ENCODE measurements at places on chromosomes 13 and 19.

DNA sequence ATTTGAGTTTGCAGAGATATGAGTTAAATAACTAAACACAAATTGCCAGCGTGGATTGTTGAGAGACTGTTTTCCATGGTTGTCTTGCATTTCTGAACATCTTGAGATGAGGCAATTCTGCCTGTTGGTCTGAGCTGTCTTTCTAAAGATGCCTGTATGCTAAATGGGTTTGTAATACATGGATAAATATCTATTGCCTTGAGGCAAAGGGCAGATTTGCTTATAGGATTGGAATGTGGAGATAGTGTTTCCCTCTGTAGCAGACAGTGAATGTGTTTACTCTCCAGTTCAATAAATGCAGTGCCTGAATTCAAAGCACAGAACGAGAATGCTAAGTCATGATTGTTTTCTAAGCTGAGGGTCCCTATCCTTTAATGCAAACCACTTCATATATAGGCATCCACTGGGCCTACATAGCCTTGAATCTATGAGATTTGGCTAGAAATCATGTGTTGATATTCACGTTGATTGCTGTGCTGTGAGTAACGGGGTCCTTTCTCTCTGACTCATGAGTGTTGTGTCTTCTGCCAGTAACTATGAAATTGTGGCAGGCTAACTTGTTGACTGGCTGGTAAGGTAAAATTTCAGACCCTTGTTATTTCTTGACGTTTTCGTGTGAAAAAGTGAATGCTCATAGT lies 2554.8 kb downstream of the PCDH9 start:
- ATAC-seq = no peak

GRCh38 chr19:58277197-58277596 lies 1.6 kb upstream of the ZNF8 start:
- no peak for ATAC-seq

GRCh38 chr19:7226739-7227138 lies 67.5 kb downstream of the INSR start:
- ATAC-seq = no peak

DNA sequence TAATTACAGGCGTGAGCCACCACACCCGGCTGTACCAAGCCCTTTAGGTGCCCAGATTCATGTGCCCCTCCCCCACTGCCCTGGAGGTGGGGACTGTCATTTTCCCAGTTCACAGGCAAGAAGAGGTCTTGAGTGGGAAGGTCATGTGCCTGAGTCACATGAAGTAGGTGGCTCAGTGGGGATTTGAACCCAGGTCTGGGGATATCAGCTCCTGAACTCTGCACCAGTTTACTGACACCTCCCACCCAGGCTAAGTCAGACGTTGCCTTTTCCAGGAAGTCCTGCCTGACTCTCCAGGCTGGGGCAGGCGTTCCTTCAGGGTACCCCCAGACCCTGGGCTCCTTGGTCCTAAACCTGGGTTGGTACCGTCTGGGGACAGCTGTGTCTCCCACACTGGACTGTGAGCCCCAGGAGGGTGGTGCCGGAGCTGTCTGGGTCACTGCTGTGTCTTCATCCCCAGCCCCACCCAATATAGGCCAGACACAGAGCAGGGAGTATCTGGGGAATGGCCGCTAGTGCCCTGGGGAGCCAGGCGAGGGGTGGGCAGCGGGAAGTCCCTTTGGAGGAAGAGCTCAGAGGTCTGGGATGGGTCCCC lies 8.6 kb downstream of the VASP start:
- peak; percentile 21 for ATAC-seq

- ATAC-seq = no peak
Observed at GRCh38 chr13:71593566-71593965, 273.4 kb downstream of the DACH1 start.

- ATAC-seq = no peak
Observed at GRCh38 chr13:58806401-58806800, 1174.9 kb downstream of the PCDH17 start.

DNA sequence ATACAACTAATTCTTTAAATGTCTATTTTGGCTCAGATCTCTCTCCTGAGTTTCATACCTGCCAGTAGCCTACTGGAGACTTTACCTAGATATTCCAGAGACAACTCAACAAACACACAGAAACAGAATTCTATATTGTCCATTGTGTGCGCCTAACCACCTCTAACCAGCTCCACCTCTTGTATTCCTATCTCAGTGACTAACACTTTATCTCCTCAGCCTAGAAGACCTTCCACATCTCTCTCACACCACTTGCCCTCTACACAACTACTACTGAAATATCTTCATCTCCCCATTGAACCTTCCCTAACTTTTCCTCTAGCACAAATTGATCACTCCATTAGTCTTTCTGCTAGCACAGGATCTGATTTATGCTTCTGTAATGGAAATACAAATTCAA lies 6.7 kb downstream of the VWA8 start:
- ATAC-seq = no peak

DNA sequence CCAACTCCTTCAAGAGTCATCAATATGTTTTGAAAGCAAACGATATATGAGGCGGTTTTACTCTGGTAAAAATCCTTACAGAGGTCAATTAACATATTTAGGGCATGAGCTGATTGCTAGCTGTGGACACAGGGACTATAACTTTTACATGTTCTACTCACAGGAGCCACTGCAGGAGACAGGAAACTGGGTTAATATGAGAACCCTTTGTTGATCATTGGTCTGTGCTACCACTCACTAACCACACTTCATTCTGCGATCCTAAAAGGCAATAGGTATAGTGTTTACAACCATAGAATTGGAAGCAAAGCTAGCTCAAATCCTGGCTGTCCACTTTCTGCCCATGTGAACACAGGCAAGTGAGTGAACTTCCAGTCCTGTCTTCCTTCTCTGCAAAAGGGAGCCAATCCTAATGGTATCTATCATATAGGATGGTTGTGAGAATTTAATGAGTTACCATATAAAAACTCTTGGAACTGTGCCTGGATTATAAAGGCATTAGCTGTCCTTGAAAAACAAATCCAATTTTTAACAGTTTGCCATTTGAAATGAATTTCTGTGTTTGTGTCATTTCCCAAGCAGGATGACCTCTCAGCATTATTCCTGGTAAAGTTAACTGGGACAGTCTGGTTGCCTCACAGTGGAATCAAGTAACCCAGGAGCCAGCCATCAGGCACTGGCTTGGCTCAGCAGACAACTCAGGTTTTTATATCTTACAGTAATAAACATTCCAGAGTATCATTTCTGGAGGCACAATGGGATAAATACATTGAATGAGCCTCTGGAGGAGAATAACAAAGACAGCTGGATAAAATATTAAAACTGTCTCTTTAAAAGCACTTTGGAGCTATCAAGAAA lies 29.8 kb upstream of the RAP2A start:
- ATAC-seq = no peak

DNA sequence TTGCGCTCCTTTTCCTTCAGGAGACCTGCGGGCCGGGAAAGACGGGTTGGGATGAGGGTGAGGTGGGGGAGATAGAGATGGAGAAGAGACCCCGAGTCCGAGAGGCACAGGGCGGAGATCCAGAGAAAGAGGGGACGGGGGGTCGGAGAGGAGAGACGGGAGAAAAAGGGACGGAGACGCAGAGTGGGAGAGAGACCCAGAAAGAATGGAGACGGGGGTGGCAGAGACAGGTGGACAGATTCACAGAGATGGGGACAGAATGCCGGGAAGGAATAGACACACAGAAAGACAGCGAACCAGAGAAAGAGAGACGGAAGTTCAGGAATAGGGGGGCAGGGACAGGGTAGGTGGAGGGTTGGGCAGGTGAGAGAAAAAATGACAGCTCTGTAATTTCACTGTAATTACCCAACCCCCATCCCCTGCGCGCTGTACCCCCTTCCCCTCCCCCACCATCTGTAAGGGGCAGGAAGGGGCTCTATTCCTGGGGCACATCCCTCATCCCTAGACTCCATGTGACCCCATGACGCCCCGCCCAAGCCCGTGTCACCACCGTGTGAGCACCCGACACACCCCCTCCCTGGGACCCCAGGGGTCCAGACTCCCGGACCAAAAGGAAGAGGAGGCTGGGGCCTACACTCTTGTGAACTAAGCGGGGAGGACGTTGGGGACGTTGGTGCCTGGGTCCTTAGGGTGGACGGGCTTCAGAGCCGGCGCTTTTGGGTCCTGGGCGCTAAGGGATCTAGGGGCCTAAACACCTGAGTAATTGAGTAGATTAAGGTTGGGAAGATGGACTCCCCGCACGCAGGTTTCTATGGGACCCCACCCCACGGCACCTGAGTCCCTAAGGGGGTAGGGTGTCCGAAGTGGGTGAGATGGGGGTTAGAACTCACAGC lies 967 bp downstream of the DBP start:
- ATAC-seq = no peak

- no peak for ATAC-seq
Observed at GRCh38 chr13:104798486-104798885, 1732.3 kb upstream of the SLC10A2 start.

GRCh38 chr19:50365434-50366306 lies at the start of gene NAPSA:
Gene NAPSA (minus strand): TSS chr19:50365639. CDS start chr19:50365621, 18 bp downstream.
- ATAC-seq = no peak

DNA sequence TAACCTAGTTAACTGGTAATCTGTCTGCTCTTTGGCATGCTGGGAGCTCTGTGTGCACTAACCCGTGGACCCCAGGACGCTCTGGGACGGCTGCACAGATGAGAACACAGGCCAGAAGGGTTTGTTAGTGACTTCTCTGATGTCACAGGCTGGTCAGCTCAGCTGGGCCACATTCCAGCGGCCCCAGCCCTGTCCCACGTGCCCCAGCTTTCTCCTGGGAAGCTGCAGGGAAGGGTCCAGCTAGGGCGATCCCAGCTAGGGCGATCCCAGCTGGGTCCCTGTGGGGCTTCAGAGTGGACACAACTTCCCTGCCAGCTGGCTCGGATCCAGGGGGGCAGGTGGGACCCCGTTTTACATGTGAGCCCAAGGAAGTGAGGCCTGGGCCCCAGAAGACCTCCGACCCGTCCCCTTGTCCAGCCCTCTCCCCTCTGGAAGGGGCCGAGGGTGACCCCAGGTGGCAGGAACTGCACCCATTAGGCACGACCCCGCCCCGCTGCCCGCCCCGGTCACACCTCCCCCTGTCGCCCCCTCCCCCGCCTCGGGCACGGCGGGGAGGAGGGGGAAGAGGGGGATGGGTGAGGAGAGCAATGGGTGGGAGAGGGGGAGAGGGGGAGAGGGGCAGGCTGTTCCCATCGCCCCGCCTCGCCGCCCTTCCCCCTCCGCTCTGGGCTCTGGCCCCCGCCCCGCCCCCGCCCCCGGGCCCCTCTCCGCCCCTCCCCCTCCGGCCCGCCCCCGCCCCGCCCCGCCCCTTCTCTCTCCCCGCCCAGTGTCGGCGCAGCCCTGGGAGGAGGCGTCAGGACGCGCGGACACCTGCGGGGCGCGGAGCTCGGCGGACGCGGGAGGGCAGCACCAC lies 75.2 kb upstream of the MCF2L start:
- ATAC-seq = peak; percentile 32

GRCh38 chr13:51938454-51938853 lies 72.8 kb downstream of the ATP7B start:
- no peak for ATAC-seq

GRCh38 chr13:32639502-32640105 lies 53.4 kb downstream of the PDS5B start:
- peak; percentile 65 for ATAC-seq

GRCh38 chr19:13960863-13961784 lies 8.8 kb downstream of the DCAF15 start:
- ATAC-seq = no peak

DNA sequence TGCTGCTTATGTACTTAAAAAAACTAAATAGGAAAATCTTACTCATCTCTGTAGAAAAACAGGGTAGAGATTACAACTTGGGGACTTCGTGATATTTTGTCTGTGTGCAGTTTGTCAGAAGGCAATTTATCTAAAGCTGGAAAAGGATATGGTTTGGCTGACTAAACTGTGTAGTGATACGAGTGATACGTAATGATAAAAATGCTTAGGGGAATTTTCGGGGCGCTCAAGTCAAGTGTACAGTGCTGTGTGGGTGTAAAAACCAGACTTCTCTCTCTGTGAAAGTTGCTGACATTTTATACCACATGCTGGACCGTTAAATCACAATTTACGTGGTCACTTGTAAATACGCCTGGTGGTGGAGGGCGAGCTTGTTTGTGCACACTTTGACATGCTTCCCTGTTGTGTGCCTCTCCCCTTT lies 221.7 kb downstream of the KCNRG start:
- ATAC-seq = peak; percentile 91
